CD14-positive monocyte (primary cell): ENCODE measurements at places on chromosomes 1 and 21. TPM values are rescaled to one million over a fixed set of nuclear protein-coding genes. Genes with fewer than 3 reads are reported as not detected.

The SPRR5 gene
- polyA plus RNA-seq, result not detected

The DNASE2B gene
- polyA plus RNA-seq, result not detected

The UTS2 gene
- polyA plus RNA-seq, result not detected

The PDZK1 gene
- polyA plus RNA-seq, result not detected

The ECM1 gene
- polyA plus RNA-seq, result 1.0 TPM in 2 replicates

The CRTC2 gene
- polyA plus RNA-seq, result 21.2 TPM

The CD84 gene
- polyA plus RNA-seq, result 14.5 TPM

The MEX3A gene
- not detected for polyA plus RNA-seq

The VANGL2 gene
- polyA plus RNA-seq, result 0.01 and 0.03 TPM in 2 replicates

The GOLT1A gene
- polyA plus RNA-seq, result not detected in 2 replicates

The AMPD1 gene
- polyA plus RNA-seq, result not detected

The OR2L13 gene
- polyA plus RNA-seq, result not detected

The RCSD1 gene
- 116 and 120 TPM in 2 replicates for polyA plus RNA-seq

The SERPINC1 gene
- polyA plus RNA-seq, result not detected
